Epithelial cell of proximal tubule (primary cell): ENCODE measurements at places on chromosomes 5 and 9.

GRCh38 chr9:108863891-108864290 lies 1.8 kb downstream of the ACTL7A start:
- DNase-seq, result no peak

GRCh38 chr5:44801992-44802391 lies 6.8 kb upstream of the MRPS30 start:
- DNase-seq, result no peak

DNA sequence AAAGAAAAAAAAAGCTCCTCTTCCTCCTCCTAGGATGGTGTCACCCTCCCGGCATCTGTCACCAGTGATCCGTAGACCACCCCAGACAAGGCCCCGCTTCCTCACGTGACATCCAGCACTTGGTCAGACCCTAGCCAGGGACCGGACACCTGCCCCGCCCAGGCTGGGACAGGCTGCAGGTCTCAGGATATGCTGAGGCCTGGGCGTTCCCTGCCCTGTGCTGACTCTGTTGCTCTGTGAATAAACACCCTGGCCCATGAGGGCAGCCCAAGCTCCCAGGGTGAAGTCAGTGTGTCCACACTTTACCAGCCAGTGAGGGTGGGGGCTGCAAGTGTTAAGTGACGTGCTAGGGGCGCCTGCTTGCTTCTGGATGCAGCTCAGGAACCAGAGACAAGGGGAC lies 5.6 kb downstream of the EDF1 start:
- no peak for DNase-seq

DNA sequence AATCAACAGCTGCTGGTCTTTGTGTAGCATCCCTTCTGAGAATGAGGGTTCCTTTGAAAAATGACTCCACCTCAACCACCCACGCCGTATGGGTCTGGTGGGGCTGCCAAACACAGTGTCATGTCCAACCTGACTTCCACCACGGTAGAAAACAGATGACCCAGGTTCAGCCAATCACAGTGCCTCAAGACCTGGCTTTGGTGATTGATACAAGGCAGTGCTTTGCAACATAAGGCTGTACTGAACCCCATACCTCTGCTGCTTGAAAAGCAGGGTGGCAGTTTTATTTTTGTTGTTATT lies 11.5 kb upstream of the TGFBR1 start:
- DNase-seq, result no peak

GRCh38 chr5:9197881-9198260 lies 348.0 kb downstream of the SEMA5A start:
- no peak for DNase-seq

GRCh38 chr5:124733329-124733650 lies 13.1 kb downstream of the ZNF608 start:
- no peak for DNase-seq

- no peak for DNase-seq
Measured at GRCh38 chr9:134271338-134272301, 54.6 kb upstream of the RXRA start.

- no peak for DNase-seq
Measured at GRCh38 chr9:127989094-127989493, 8.3 kb upstream of the EEIG1 start.

DNA sequence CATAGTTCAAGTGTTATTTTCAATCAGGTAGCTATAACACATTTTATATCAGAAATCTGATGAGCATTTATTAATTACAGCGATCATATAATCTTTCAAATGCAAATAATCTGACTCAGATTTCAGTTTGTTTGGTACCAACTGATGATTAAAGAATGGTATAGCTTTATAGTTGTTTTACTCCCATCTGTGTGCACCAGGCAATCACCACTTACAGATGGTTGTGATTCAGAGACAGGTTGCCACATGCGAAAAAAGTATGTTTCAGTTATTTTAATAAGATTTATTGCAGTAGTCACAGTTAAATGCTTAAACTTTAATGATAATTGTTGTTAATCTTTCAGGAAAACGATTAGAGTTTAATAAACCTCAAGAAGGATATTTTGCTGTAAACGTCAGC lies 155.1 kb upstream of the ARRDC3 start:
- DNase-seq, result no peak

- DNase-seq, result no peak
Measured at GRCh38 chr9:132324425-132324824, 30.4 kb downstream of the SETX start.

- peak; percentile 42 for DNase-seq
Measured at GRCh38 chr5:113092683-113093082, 116.1 kb downstream of the DCP2 start.

DNA sequence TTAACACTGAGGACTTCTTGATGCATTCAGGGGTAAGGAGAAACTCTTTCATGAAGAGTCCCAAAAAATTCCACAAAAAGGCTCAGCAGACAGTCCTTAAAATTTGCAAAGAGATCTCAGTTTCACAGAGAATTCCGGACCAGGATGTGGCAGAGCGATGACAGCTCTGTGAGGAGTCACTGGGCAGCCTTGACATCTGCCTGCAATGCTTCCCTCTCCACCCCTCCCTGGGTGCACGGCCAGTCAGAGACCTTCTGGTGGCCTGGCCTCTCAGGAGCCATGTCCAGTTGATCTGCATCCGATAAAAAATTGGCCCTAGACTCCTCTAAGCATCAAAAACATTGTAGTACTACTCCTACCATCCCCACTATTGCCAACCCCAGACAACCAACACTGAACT lies 76.8 kb downstream of the MACROH2A1 start:
- no peak for DNase-seq

- DNase-seq, result no peak
Measured at GRCh38 chr5:160185626-160186360, 43.5 kb upstream of the FABP6 start.

- no peak for DNase-seq
Measured at GRCh38 chr9:95461448-95462248, 55.1 kb downstream of the PTCH1 start.

GRCh38 chr5:173984218-173984617 lies 4.8 kb upstream of the C5orf47 start:
- no peak for DNase-seq

- DNase-seq, result no peak
Measured at GRCh38 chr9:76255781-76256455, 138.3 kb downstream of the RFK start.

DNA sequence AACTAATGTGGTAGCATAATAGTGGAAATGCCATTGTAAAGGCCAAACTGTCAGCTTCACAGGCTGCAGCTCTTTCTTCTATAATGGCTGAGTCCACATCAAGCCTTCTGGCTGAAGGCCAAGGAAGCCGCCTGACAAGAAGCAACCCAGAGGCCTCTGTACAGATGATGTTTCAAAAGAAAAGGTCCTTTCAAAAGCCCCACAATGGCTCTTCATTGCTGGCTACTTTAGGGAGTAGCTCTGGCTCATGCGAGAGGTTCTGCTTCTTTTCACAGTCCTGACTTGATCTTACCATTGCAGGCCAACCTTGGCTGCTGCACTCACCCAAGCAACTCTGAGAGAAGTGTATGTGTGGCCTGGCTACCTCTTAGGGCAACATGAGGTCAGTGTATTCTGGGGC lies 54.5 kb upstream of the EQTN start:
- no peak for DNase-seq

GRCh38 chr9:14354201-14354600 lies 40.3 kb upstream of the NFIB start:
- no peak for DNase-seq

DNA sequence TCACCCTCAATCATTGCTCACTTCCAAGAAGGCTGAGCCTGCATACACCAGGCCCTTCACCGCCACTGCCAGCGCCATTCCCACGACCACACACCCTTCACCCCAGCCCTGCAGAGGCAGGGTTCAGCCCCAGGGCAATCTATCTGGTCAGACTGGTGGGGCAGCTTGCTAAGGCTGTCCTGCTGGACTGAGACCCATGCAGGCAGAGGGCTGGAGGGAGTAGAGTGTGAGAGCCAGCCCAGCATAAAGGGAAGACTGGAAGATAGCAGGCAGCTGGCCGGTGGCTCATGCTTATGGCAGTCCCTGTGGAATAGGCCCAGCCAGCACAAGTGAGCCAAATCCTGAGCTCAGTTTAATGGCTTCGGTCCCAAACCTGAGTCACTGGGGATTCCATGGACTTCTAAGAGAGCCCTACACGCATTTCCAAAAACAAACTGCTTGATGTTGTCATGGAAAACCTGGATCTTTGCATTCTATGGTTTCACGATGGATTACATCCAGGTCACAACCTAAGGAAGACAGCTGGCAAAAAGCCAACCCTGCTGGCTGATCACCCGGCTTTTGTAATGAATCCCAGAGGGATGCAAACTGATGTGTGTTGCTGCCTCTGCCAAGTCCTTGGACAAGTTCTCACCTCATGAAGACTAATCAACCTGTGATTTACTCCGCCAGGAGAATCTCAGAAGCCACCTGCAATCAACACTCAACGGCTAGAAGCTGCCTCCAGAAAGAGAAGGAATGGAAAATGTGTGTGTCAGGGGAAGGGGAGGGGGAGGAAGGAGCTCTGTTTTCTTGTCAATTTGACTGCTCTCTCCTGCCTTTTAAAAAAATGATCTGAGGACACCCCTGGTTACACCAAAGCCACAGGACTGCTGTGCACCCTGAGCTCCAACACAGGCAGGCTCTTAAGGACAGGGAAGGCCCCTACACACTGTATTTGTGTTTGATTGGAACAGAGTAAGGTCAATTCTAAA lies 143.6 kb downstream of the LHFPL2 start:
- DNase-seq, result peak; percentile 80

DNA sequence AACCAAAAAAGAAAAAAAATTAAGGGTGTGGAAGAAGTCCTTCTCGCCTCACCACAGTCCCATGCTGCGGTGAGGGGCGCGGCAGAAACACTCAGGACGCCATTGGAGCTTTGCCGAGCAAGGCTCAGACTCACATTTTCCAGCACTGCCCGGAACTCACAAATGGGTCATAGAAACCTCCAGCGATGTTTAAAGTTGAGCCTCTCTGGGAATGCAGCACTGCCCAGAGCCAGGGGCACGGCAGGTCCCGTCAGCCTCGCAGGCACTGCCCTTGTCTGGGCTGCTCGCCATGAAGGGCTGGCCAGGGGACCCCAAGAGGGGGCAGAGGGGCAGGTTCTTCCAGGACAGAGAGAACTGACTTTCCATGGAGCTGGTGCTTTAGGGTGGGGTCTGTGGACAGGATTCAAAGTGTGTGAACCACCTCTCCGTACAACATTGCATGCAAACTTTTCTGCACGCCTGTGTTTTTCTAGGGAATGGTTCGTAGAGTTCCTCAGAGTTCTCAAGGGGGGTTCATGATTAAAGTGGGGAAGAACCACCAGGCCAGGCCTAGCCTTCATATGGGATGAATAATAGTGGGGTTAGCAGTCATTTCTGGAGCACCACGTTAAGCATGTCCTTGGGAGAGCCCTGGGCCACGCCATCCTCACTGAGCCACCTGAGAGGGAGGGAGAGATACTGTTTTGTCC lies 38.4 kb downstream of the PRRX2 start:
- no peak for DNase-seq

DNA sequence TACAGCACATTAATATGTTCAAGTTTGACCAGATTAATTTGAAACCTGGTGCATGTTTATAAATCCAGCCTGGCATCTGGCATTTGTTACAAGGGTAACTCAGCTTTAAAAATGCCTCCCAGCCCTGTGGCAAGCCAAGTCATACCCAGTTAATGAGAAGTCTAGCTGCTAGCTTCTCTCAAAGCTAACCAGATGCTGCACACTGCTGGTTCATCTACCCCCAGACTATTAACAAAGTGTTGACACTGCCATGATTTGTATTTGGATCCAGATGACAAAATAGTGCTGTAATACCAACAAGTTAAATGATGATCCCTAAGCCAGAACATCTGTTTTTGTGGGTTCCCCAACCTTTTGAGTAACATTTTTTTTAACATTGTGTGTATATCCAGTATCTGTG lies 573.7 kb upstream of the DAB2 start:
- DNase-seq, result no peak

DNA sequence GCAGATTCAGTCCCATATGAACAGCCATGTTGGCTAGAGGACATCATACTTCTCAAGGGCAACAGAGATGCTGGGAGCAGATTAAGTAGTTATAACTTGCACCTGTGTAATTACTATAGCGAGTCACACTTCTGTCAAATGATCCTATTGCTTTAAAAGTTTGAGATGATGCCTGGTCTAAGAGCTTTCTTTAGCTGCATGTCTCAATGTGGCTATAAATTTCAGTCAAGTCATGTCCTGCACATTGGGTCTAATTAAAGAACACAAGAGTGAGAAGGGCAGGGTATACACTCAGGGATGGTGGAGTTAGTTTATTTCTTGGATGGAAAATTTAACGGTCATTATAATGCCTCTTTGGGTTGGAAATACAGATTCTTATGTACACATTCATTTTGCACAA lies 557.3 kb downstream of the RAB3C start:
- DNase-seq, result no peak

- no peak for DNase-seq
Measured at GRCh38 chr5:138492560-138493045, 27.3 kb downstream of the EGR1 start.

- DNase-seq, result no peak
Measured at GRCh38 chr9:97271292-97271691, 36.2 kb upstream of the CCDC180 start.

DNA sequence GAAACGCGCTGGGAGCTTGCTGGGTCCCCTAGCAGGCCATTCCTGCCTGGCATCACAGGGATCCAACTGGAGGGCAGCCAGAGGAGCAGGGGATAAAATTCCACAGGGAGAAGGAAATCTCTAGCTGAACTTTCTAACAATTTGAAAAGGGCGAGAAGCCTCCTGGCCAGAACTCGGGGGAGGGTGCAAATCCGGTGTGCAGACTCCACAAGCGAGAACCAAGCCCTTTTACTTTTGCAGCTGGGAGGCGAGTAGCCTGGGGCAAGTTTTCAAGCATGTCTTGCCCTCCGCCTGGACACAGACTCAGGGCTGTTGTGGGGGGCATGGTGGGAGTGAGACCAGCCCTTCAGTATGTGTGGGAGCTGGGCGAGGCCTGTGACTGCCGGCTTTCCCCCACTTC lies 14.3 kb upstream of the POU5F2 start:
- DNase-seq, result no peak

DNA sequence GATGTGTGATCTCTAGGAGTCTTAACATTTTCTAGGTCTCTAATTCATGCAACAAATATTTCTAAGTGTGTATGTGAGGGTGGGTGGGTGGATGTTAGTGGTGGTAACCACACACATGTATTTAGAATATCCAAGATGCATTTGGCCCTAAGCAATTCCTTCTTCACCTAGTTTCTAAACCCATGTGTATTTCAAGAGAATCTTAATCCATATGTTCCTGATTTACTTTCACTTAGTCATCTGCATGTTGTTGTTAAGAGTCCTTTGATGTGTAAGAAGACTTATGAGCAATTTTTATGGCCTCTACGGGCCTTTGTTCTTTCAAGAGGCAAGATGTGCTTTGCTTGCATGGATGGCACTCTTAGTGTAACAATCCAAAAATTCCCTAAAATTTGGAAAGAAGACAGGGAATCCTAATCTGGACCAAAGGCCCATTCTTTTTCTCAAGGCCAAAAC lies 282.6 kb downstream of the SPATA31D1 start:
- no peak for DNase-seq

DNA sequence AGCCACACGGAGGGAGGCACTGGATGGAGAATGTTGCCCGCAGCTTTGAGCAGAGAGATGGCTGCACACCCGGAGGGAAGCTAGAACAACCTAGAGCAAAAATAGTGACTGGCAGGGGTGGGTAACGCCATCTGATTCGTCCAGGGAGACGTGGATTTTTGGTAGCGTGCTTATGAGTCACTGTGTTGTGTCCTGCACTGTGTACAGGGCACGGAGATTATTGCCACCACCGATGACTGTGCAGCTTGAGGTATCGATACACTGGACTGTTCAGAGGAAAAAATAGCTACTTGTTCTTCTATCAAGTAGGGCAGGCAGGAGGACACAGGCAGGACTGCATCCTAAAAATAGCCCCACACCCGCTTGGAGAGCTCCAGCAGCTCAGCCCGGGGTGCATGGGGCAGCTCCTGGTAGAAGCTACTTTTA lies 6.0 kb downstream of the UBE2QL1 start:
- no peak for DNase-seq
